ENCODE measurements at places on chromosomes 3 and 15.

DNA sequence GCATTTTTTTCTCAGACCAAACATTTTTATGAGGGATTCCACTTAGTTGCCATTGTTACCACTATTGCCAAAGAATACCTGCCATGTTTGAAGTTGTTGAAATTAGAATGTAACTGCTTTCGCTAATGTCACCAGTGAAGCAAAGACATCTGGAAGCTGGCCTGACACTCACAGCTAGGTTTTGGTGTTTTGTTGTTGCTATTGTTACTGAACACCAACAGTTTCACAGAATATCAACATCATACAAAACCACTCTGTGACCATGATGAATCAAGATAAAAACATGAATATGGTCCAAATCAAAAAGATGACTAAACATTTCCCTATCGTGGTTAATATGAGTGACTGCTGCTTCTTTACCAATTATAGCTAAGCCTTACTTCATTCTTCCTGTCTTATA, 6.9 kb upstream of the CFAP20DC start:
- DNase-seq: no peak

DNA sequence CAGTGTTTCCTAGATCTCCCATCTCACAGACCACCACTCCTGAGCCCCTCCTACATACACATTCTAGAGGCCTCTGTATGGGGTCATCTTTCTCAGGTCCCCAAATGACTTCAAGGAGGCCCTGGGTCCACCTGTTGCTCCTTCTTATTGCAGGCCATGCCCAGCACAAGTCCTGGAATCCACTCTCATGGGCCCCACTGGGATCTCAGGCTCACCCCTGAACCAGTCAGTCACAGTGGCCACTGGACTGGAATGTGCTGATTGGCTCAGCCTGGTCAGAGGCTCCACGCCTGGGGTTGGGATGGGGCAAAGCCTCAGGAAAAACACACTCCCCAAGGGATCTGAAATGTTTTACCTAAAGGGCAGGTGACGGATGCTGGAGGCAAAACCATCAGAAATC, 55.7 kb downstream of the SPSB4 start:
- no peak for DNase-seq

DNA sequence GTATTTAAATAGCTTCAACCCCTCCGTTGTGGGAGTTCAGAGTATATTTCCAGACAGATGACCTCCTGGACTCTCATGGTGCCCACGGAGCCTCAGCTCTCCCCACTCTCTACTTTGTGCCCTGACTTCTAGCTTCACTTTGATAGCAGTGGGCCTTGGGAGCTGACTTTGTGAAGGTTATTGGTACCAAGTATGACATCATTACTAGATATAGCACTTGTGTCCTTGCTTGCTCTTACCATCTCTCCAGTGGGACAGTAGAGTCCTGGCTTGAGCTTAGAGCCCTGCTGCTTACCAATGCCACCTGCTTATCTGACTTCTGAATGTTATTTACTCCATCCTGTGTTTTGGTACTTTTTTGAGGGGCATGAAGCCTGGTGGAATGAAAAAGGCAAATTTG, 53.4 kb downstream of the PPM1L start:
- DNase-seq: no peak

DNA sequence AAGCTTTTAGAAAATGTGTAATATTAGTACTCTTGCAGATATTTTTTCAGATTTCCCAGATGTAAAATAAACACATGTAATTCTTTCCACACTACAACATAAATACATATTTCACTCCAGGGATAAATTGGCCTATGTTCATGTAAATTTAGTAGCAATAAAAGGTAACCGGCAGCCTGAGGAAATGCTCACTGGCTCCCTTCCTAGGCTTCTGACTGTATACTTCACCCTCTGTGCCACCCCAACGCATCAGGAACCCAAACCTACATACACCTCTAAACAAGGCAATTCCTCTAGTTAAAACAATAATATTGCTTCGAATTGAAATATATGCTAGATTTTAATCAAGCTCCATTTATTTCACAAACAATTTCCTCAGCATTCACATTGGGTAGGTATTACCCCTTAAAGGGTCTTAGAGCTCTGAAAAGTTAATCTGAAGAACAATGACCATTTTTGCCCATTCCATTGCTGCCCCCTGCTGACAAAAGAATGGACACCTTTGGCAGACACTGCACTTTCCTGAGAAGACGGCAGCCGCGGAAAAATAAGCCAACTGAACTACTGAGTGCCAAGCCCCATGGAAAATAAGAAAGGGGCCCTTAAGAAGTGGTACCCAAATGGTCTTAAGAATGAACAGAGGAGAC, 212.5 kb downstream of the OSBPL10 start:
- peak; percentile 24 for DNase-seq

DNA sequence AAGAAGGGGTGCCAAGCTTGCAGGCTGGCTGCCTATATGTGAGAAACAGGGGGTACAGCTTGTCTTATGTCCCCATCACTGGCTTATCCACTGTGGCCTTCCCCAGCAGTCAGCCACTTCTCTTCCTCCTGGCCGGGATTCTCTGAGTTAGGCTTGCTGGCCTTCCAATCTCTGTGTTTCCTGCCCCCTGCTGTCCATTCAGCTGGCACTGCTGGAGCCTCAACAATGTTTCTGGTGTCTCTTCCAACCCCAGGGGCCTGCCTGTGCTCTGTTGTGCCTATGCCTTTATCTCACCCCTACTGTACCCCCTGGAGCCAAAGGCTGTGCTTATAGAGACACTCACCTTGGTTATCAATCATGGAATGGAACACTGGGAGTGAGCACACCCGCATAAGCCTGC, 36.5 kb downstream of the ANAPC13 start:
- no peak for DNase-seq

GRCh38 chr3:85576091-85576690, 617.4 kb downstream of the CADM2 start:
- peak; percentile 57 for DNase-seq

GRCh38 chr3:72418244-72418643, 430.0 kb downstream of the SHQ1 start:
- DNase-seq: no peak

- DNase-seq: no peak
Observed at GRCh38 chr3:131328721-131329120, 52.9 kb upstream of the NUDT16 start.

- no peak for DNase-seq
Observed at GRCh38 chr15:64894395-64895056, 17.2 kb upstream of the ANKDD1A start.

DNA sequence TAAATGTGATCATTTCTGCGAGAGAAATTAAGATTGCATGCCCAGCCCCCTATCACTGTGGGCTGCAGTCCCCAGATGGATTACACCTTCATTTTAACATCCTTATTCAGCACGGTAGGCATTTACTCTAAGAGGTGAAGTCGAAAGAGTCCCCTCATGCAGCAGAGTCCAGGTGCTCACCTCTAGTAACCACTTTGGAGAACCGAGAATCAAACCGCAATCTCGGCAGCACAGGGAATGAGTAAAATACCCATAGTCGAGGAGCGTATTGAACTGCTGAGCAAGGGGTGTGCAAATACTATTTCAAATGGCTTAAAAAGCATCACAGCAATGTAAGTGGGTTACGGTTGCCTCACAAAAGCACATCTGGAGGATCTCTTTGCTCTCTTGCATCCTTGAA, 298.6 kb upstream of the ICE2 start:
- no peak for DNase-seq

DNA sequence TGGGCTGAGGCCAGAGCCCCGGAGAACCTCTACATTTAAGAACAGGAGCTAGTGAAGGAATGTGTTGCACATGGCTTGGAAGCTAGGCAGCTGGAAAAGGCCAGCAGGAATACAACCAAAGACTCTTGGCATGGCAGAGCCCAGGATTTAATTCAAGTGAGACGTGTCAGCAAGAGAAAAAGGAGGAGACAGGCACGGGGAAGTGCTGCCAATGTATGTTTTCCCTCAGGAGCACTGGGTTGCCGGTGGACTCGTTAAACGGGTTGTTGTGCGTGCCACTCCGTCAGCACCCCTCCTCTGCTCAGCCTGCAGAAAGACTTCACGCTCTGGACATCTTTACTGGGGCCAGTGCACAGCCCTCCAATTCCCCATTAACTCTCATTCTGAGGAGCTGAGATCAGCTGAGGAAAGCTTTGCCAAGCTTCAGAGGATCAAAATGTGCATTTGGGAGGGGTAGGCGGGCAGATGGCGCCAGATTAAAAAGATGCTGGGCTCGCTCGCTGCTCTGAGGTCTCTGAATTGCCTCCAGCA, 103.7 kb downstream of the PDZRN3 start:
- DNase-seq: no peak

DNA sequence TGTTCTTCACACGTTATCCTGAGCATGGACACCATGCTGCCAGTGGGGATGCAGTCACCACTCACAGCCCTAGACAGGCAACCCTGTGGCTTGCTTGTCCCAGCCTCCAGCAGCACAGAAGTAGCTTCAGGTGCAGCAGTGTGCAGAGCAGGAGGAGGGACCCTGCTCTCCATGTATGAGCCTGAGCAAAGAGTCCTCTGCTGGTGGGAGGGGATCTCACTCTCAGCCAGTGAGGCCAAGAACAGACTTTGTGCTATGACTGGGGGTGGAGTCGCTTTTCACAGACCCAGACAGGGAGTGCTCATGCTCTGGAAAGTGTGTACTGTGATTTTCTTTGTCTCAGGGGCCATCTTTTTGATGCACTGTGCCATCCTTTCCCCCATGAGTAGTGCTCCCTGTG, 66.1 kb upstream of the NDN start:
- DNase-seq: no peak

DNA sequence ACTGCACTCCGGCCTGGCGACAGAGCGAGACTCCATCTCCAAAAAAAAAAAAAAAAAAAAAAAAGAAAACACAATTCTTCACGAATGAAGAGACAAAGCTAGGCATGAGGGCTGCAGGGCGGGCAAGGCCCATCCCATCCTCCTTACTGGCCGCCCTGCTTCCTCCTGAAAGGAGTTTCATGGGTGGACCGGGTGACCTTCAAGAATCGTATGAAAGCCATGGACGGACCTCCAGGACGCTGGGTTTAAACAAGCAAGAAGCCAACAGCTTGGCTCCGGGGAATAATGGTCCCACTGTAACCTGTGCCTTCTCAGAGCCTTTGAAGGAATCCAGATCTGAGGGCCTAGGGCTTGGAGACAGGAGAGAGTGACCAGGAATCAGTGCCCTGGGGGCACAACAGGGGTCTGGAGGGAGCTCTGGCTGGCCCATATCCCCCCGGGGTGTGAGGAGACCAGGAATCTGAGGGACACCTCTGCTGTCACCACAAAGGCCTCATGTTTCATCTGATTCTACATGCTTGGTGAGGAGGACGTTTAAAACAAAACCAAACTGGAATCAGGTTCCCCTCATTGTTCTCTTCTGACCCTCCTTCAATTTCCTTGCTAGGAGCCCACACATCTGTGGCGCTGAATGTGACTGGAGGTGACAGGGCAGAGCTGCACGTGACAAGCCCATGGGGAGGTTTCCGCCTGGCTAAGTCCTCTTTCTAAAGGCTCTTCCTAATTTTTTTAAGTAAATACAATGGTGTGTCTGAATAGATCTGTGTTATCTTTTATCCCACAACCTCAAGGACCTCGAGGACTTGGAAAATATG, 46.1 kb downstream of the WHAMM start:
- DNase-seq: no peak

DNA sequence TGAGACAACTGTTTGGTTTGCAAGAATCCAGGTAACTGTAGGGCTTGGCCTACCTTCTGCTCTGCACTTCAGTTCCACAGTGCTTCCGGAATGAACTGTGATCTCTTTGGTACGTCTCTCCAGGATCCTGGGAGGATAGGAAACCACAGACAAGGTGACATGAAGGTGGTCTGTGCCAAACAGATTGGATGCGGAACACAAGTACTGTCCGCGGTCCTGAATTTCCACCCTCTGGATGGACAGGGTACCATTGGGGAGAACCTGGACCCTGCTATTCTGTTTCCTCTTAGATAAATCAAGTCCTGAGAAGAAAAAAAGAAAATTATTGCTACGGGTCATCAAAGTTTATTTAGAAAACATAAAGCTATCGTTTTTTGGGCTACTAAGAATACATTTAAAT, 17.3 kb downstream of the IGSF10 start:
- DNase-seq: no peak

DNA sequence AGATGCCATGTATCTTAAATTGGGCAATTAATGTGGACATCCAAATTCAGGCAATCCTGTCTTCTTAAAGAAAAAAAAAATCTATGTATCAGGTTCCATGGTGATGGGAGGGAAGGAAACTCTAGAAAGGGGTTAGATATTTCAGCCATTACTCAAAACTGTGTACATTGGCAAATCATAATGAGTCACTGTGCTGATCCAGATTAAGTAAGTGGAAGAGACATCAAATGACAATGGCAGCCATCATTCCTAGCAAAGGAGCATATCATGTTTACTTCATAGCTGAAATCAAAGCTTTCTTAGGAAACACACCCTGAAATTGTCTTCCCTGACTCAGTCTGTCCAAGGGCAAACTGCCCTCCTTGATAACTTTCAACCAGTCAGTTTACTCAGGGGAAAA, 713.3 kb upstream of the GBE1 start:
- DNase-seq: no peak

DNA sequence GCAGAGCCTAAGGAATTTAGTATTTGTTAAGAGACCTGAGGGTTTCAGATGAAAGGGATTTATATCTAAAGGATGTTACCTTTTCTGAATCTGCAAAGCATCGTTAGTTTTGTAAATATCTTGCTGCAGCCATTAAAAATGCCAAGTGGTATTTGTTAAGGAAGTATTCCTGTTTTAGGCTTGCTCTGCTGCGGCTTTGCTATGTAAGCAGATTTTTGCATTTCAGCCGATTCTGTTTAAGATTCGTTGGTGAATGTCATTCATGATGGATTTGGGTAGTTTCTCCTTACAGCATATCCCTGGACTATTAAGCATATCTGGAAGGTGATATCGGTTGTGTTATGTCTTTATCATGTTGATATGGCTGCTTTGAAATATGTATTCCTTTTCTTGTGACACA, 1.0 kb downstream of the USP8 start:
- DNase-seq: no peak

DNA sequence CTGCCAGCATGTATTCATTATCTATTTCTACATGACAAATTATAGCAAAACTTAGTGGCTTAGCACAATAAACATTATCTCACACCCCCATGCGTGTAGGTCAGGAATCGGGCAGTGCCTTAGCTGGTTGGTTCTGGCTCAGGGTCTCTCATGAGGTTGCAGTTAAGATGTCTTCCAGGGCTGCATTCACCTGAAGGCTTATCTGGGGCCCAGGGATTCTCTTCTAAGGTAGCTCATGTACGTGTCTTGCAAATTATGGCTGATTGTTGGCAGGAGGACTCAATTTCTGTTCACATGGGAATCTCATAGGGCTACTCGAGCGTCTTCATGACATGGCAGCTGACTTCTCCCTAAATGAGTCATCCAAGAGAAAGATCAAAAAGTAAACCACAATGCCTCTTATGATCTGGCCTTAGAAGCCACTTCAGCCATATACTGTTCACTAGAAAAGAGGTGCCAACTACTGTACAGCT, 42.9 kb upstream of the TSC22D2 start:
- no peak for DNase-seq
